CD4-positive, alpha-beta T cell treated with Interleukin-15 for 1 hour (primary cell): ENCODE measurements at places on chromosomes 6 and 20.

DNA sequence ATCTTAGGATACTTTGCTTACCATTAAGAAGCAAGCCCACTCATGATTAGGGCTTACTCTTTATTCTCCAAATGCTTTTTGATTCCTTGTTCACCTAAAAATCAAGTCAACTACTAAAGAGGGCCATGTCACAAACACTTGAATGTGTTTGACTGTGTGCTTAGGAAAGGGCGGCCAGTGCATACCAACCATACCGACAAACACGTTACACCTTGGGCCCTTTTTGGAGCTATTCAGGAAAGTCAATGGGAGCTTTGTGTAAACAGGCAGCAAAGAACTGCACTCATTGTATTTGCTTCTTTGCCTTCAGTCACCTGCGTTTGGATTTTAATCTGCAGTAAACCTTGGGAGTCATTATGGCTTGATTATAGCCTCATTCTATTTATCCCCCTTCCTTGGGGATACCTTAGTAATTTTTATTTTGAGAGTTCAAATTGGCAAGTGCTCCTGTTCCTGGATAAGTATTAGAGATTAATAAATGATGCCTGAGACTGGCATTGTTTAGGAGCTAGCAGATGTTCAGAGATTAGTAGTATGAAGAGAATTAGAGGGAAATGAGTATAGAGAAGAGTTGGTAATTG lies 102.6 kb upstream of the HDGFL1 start:
- no peak for DNase-seq

DNA sequence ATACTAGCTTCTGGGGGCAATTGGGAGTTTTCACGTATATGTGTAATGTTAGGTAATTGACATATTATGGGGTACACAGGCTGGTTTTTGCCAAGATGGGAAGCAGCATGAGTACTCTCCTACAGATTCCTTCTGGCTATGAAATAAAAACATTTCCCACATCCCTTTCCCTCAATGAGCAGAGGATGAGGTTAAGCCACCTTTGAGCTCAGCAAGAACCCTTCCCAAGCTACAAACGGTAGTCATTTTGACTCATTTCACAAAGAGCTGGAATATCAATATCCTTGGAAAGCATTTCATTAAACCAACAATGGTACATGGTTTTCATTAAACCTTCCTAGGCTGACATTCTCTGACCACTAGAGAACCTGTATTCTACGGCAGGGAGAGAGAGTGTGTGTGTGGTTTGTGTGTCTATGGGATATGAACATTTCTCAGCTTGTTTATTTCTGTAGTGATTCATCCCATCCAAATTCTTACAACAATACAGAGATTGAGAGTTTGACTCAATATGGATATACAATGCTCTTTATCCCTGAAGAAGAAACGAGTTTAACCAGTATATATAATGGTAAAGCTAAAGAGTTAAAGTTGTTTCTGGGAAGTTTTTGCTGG lies 119.5 kb downstream of the ARHGAP18 start:
- no peak for DNase-seq

DNA sequence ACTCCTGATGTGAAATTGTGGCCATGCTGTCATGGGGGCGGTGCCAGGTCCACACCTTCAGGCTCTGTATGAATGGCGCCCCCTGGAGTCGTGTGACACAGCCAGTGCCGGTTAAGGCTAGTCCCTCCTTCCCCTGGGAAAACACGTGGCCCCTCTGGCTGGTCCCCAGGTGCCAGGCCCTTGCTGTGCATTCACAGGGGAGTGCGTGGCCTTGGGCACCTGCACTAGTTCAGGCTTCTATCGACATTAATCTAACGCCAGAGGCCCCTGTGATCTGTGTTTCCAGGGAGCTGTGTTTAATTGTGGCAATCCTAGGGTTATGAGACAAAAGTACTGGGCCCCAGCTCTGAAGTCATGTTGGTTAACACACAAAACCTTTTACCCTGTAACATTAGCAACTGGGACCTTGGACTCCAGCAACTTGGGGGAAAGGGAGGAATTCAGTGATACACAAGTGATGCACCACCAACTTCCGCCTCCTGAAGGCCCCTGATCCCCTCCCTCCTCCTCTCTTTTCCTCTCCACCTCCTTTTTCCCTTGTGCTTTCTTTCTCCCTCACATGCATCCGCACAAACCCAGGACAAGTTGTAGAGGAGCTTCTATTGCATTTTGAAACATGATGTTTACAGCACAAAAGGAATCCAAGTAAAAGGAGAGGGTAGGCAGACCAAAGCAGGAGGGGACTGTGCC lies 74.0 kb downstream of the SSR1 start:
- DNase-seq, result peak; percentile 73

DNA sequence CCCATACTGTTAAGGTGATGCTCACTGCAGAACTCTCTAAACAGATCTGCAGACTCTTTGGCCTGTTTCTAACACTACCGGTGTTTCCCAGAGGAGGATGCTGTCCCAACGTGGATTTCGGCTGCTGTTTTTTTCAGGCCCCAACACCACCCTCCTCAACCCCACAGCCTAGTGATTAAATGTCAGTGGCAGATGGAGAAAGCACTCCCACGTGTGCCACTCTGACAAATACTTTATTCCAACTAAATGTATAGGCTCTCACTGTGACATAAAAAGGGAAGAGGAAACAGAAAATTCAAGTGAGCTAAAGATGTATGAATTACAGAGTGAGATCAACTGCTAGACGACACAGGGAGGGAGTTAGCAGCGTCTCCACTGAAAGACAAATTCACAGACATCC lies 3.6 kb downstream of the TBC1D20 start:
- no peak for DNase-seq

- no peak for DNase-seq
Measured at GRCh38 chr6:161498359-161498758, 224.5 kb upstream of the AGPAT4 start.

DNA sequence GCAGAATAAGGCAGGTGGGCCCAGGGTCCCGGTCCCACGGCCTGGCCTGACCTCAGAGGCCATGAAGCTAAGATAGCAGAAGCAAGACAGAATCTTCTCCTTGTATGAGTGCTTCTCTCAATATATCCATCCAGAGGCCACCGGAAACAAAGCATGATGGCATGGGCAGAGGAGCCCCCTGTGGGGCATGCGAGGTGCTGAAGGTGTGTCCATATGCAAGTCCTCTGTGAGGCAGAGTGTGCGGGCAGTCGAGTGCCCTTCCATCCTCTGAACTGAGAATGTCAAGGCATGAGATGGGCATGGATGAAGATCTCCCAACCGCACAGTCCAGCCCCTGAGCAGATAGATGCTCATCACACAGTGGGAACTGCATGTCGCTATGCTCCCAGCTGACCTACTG lies 9.8 kb upstream of the GGTLC1 start:
- DNase-seq, result no peak

GRCh38 chr20:17663040-17663399 lies 19.0 kb downstream of the RRBP1 start:
- no peak for DNase-seq

- DNase-seq, result no peak
Measured at GRCh38 chr6:167993169-167993568, 4.3 kb upstream of the KIF25 start.
